ENCODE measurements at places on chromosomes 2 and 18.
A peak's percentile ranks its signal among the peaks of the same experiment; 100 is the strongest.

DNA sequence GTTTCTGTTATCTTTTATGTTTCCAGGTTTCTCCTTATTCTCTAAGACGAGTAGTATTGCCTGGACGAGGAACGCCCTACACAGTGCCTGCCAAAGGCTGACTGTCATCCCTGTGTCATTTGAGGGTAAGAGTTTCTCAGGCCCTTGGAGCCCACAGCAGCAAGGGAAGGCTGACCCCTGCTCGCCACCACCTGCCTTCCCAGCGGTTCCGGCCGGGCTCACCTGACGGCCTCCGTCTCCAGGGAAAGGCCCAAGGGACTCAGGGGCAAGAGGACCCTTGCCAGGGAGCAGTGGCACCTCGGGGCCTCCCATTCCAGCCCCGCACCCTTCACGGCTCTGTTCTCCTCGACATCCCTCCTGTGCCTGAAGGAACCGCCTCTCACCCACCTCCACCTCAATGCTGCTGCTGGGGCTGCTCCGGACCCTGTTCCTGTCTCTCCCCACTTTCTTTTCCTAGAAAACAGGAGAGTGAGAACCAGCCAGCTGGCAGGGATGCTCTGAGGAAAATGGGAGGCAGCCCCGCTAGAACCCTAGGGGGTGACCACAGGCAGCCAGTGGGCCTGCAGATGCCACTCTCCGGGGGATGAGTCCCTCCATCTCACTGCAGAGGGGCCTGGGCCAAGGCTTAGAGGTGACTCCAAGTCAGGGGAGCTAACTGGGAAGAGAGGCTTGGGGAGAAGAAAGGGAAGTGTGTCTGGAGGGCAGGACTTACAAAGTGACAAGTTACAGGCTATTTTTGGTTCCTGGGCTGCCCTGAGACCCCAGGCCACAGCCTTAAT lies 1.9 kb downstream of the LIMS2 start:
- DNase-seq: no peak

GRCh38 chr2:85199698-85200097 lies 66.5 kb downstream of the TCF7L1 start:
- DNase-seq: no peak

DNA sequence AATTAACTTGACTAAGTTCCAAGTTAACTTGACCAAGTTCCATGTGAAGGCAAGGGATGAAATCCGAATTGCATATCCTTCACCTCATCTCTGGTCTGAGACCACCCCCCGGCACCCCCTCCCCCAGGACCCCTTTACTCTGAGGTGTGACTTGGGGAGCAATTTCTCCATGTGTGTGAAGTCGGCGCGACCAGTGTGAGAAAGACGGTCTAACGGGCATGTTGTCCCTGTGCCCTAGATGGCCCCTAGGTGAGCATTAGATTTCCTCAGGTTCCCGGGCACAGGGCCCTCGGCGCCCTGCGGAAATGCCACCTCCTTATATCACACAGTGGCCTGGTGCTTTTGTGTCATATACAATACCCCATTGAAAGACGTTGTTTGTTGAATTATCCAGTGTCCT lies 137.1 kb downstream of the CTIF start:
- no peak for DNase-seq

DNA sequence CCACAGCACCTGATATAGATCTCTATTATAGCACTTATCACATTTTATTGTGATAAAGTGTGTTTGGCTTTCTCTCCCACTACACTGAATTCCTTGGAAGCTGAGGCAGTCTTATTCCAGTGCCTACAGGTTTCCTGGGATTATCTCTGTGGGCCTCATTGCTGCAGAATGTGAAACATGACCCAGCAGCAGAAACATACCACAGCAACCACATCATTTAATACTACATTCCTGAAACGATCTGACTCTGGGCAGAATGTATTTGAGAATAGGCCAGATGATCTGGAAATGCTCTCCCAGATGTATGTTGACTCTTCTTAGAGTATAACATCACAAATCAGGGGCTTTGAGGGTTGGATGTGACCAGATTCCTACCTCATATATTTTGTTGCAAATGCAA lies 323.5 kb upstream of the TANK start:
- no peak for DNase-seq

GRCh38 chr2:80889009-80889408 lies 584.5 kb upstream of the LRRTM1 start:
- DNase-seq: no peak

DNA sequence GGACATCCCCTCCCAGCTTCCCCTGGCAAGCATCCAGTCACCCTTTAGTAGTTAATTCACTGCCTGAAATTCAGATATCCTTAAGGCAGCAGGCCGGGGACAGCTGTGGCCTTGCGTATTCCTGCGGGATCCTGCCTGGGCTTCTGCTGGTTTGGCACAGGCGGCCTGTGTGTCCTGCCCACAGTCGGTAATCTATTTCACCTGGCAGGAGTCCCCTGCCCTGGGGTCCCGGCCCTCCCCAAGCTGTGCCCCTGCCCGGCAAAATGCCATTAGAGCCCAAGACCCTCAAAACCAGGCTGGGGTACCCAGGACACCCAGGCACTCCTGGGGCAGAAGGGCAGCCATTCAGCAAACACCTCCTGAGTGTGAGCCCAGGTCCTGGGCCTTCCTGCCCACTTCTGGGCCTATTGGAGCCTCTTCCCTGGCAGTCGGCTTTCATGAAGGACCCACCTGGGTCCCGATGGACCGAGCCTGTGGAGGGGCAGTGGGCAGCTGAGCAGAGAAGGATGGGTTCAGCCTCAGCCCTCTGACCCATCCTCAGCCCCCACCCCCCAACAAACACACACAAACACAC lies 11.6 kb downstream of the CROCC2 start:
- DNase-seq: no peak

DNA sequence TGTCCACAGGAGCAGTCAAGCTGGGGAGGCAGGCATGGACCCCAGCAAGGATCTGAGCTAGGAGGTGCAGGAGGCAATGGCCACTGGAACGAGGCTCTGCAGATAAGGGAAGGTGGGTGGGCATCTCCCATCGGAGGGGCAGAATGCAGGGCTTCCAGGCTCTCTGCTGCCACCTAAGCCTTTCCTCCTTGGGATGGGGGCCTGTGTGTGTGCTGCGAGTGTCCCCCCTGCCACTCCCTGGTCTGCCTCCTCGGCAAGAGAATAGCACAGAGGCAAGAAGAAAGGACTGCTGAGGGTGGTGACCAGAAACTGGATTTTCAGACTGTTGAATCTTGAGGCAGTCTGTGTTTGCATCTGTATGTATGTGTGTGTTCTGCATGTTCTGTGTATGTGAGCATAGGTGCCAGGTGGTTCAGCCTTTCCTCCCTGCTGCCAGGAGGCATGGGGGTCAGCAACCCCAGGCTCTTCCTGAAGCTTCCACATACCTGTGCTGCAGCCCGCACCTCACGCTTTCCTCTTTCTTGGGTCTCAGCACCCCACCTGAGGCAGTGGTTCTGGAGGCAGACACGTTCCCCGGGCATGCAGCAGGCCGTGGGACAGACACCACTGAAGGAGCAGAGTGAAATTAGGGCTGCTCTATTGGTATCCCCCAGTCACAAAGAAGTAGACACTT lies 86.7 kb downstream of the EPAS1 start:
- no peak for DNase-seq

DNA sequence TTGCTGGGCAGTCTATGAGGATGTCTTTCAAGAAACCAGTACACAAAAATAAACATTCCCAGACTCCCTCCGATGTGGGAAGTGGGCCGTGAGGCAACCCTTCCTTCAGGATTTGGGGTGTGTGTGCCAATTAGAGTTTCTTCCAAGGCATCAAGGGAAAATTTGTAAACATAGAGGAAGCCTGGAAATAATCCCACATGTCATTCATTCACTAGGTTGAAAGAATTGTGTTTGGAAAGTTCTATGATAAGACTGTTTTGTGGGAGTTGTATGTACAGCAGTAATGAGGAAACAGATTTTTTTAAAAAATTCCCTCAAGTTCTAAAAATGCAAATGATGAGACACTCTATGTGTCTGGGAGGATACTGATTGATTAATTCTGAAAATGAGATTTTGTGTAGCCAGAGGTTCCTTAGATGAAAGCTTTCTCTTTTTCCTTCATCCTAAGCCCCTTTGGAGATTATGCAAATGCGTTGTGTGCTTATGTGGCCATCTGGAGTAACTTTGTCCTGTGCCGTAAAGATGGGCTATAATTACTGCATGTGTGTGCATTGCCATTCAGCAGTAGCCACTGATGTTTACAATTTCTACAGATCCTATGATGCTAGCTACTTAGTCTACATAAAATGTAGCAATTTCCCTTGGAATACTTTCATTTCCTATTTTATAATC lies 107.8 kb upstream of the TPO start:
- no peak for DNase-seq

- DNase-seq: no peak
These were observed 501.5 kb downstream of the NR4A2 start for GRCh38 chr2:155830817-155831579.

DNA sequence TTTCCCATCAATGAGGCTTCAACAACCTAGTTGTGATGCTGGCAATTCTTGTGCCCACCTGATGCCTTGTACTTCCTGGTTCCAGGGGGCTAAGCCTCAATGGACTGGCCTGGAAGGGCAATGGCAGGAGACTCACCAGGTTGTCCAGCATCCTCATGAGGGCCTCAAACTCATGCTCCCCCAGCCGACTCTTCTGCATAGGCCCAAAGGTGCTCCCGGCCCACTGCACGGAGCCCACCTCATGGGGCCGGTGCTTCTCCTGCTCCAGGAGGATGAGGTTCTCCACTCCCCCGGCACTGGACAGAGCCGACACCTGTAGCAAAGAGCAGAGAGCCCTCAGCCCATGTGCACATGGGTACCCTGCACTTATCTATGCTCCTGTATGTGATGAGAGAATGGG lies 84.5 kb downstream of the ADD2 start:
- no peak for DNase-seq

GRCh38 chr18:44680273-44681075 lies at the start of gene SETBP1:
TSS of gene SETBP1 (plus strand) at chr18:44680888. CDS start at chr18:44701347, 20,459 bp downstream.
- DNase-seq: peak; percentile 49

DNA sequence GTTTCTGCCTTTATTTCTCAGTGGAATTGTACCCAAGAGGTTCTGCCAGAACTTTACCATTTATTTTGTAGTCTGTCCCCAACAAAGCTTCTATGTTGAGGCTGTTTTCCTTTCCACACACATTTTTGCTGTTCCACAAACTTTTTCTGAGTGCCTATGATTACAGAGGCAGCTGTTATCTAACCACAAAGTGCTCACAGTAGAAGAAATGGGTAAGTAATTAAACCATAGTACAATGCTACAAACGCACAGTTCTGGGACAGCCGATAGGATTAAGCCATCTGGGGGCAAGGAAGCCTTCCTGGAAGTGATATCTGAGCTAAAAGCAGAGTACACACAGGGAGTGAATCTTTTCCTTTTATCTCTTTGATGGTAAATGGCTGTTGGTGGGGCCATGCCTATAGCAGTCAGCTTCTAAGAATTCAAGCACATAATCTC lies 3.9 kb upstream of the MGAT4A start:
- no peak for DNase-seq

- DNase-seq: no peak
These were observed 131.0 kb downstream of the SETBP1 start for GRCh38 chr18:44811572-44812125.

- DNase-seq: no peak
These were observed 70.4 kb downstream of the ZNF521 start for GRCh38 chr18:25281556-25281955.

All from NCI-H1417 treated with DMSO at 0.1 percent for 48 hours (cell line).